ENCODE measurements at places on chromosomes 5 and 9.

- peak; percentile 82 for DNase-seq
These were observed 4.3 kb upstream of the AHRR start for GRCh38 chr5:317086-317811.

GRCh38 chr9:110886832-110887231 is 151.4 kb downstream of the LPAR1 start:
- DNase-seq: peak; percentile 79

- no peak for DNase-seq
These were observed 2.3 kb upstream of the SPATA6L start for GRCh38 chr9:4668604-4669003.

- peak; percentile 43 for DNase-seq
These were observed 15.4 kb downstream of the ARHGEF37 start for GRCh38 chr5:149596712-149597111.

- DNase-seq: no peak
These were observed 123.7 kb downstream of the EDIL3 start for GRCh38 chr5:84260939-84261338.

DNA sequence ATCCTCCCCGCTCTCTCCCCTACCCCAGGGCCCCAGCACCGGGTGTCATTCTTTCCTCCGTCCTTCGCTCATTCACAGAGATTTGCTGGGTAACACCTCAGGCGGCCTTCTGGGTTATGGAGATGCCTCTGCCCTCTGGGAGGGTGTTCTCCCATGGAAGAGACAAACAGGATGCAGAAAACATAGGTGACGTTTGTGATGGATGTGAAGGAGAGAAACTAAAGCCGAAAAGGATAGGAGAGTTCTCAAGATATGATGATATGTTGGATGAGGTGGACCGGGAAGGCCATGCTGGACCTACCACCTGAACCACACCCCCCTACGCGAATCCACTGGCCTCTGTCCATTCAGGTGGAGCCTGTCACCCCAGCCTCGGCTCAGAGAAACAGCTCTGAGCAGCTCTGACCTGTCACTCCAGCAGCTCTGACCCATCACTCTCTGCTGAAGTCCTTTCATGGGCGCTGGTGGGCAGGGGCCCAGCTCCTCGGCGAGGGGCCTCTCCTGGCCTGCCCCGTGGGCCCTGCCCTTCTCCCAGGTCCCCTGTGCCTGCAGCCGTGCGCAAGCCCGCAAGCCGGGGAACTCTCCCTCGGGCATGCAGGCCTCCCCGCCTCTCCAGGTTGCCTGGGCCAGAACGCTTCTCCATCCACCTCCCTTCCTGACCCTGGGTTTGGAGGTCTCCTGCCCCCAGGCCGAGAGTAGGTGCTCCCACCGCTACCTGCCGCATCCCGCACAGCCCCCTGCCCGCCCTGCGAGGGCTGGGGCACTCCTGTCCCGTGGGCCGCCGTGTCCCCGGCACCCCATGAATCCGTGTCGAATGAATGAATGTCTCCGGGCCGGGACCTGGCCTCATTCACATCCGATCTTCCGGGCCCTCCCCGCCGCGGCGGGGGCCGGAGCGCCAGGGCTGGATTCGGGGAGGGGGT is 717 bp upstream of the NCS1 start:
- no peak for DNase-seq

DNA sequence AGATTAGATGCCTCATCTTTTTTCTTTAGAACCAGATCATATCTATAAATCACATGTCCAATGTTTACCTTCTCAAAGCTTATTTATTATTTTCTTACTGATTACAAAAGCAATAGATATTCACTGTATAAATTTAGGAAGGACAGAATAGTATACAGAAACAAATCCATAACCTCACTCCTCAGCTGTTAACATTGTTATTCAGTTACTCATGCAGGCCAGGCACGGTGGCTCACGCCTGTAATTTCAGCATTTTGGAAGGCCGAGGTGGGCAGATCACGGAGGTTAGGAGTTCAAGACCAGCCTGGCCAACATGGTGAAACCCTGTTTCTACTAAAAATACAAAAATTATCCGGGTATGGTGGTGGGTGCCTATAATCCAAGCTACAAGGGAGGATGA is 15.3 kb downstream of the STOM start:
- no peak for DNase-seq

DNA sequence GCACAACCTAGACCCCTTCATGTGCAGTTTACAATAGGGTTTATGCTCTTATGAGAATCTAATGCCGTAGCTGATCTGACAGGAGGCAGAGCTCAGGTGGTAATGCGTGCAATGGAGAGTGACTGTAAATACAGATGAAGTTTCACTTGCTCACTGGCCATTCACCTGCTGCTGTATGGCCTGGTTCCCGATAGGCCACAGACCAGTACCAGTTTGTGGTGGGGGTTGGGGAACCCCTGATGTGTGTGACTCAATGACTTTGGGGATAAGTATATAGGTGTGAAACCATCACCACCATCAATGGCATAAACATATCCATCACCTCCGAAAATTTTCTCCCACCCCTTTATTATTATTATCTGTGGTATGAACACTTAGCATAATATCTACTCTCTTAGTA is 42.1 kb downstream of the TLR4 start:
- no peak for DNase-seq

DNA sequence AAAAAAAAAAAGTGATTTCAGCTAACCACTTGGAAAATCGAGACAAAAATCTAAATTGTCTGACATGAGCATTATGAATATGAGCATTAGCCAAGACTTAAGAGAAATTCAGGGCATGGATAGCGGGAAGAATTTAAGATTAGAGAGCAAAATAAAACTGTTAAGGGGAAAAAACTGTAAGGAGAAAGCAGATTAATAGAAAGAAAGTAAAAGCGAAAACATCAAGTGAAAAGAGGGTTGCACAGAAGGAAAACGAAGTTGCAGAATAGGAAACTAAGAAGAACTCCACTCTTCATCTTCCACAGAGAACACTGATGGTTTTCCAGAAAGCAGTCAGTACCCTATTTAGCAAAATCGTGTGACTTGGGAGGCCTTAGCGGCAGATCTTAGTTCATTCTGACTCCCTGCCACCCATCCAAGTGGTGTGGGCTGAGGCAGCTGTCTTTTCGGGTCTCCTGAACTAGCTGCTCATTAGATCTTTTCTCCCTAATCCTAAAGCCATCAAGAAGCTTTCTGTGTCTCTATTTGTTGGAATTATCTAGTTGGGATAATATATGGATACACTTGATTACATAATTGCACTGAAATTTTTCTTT is 3.7 kb downstream of the NIM1K start:
- no peak for DNase-seq

GRCh38 chr5:113022661-113023060 is 46.1 kb downstream of the DCP2 start:
- peak; percentile 66 for DNase-seq

GRCh38 chr5:178211095-178212048 is 7.0 kb downstream of the HNRNPAB start:
- DNase-seq: no peak

DNA sequence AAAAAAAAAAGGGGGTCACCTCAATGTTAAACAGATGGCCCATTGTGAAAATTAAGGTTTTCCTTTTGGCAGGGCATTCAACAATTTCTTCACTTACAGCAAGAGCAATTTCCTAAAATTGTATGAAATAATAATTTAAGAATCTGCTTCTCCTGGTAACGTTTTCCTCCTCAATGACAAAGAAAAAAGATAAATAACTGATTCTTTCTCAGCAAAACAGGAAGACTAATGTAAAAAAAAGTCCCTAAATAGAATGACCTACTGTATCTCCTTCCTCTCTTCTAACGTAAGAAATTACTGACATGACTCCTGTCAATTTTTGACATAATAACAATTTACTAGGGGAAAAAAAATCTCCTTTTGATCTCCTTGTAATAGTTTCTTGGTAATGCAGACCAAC is 25.5 kb downstream of the ABHD17B start:
- no peak for DNase-seq

DNA sequence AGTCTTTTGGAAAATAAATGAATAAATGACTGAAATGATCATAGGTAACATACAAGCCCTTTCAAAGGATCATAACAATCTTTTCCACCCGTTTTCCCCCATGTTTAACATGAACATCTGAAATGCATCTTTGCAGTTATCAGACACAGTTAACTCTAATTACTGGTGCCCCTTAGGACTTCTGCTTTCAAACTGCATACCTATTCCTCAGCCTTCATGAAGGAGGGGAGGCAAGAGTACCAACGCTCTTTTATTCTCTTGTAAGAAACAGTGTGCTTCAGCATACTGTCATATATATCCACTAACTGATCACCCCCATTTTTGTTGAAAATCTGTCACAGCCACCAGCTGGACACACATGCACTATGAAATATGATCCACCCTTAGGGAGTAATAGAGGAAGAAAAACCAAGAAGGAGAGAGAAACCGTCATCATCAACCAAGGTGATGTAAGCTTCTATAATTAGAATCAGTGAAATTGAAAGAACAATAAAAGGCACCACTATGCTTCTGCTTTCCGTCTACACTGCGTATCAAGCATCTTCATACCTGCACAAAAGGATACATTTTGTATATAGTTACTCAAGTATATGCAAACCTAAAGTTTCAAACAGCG is 98.7 kb downstream of the RAPGEF6 start:
- peak; percentile 71 for DNase-seq

DNA sequence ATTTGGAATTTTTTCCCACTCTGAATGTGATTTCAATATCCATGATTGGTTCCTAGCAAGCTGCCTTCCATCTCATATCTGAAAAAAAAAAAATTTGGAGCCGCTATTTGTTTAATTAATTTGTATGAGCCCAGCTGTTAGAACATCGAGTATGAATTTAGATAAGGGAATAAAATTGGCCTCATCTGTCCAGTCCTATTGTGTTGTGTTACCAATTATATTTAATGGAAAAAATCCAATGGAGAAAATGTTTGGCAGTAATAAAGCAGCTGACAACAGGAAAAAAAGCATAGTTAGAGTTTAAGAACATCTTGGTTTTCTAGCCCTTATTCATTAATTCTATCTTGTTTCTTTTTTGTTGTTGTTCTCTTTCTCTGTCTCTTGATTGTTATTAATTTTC is 735.6 kb upstream of the RIOK2 start:
- no peak for DNase-seq

DNA sequence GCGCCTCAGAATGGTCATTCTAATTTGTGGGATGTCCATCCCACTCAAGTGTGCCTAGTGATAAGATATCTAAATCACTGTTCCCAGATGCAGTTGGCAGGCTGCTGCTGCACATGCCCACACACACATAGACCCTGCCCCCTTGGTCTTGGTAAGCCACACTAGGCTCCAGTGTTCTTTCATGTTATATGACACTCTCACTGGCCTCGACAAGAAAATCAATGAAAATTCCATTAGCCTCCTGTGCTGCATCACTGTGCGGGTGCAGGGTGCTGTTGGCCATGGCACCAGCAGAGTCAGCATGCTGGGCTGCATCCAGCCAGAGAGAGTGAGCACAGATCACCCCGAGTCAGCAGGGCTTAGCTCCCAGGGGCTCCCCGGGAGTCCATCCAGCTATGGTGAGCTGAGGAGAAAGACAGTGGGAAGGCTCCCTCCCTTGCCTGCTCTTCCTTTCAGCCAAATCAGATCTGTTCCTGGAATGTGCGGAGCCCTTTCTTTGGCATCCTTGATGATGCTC is 59.9 kb downstream of the ABLIM3 start:
- no peak for DNase-seq

GRCh38 chr9:91939978-91940377 is 10.1 kb downstream of the ROR2 start:
- DNase-seq: no peak

GRCh38 chr5:52134013-52134650 is 653.6 kb upstream of the ITGA1 start:
- no peak for DNase-seq

GRCh38 chr5:10364186-10364689 is 10.7 kb downstream of the MARCHF6 start:
- DNase-seq: no peak

DNA sequence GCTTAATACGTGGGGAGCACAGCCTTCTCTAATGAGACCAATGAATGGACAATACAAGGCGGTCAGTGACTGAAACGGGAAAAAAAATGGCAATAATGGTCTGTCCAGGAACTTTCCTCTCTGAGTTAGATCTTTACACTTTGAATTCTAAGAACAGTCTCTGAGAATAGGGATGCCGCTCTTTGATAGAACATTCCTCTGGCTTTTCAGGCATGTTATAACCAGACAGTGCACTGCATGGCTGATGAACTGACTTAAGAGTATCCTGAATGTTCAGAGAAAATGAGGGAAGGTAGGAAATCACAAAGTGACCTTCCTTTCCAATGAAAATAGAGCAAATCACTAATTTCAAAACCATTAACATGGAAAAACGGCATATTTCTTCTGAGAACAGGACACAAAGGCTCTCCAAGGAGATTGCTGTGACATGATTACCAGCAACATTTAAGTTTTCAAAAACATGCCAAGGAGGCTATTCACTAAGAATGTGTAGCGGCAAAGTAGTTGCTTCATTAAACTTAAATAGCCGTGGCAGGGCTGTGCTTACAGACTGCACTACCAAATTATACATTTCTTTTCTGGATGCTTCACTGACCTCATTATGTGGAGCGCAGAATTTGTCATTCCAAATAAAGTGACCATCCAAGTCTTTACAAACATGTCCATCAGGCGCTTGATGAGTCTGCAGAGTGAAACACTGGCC is 105.9 kb downstream of the MARCHF3 start:
- DNase-seq: no peak

DNA sequence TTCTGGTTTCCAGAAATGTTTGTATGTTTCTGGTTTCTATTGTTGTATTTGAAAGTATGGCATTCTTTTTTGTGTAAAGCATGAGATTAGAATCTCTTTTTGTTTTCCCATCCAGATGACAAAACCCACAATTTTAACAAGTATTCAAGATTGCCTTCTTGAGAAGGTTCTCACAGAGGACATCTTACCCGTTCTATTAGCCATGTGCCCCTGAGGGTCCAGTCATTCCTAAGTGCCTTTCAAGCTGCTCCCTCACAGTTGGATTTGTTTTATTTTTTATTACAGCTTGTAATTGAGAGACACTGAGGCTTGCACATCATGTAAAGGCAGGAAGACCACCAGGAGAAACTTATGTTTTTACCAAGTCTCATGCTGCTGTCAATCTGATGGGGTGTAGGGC is 19.3 kb upstream of the LOX start:
- no peak for DNase-seq

GRCh38 chr9:106326493-106326892 is 536.5 kb upstream of the ZNF462 start:
- DNase-seq: no peak

- DNase-seq: no peak
These were observed 4.1 kb upstream of the TLE4 start for GRCh38 chr9:79567671-79568098.

DNA sequence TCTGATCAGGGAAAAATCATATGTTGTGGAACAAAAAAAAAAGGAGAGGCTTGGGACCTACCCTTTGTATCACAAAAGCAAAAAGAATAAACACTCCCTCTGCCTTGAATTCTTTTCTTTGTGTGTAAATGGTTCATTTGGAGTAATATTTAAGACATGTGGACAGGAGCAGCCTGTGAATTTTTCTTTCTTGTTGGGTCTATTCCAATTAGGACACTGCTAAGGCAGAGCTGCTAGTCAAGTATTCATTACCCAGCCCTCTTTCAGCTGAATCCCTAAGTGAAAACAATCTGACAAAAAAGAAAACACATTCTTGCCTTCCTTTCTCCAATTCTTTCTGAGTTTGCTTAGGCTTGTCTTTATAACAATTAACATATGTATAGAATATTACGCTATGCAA is 330.0 kb downstream of the EBF1 start:
- peak; percentile 82 for DNase-seq

- no peak for DNase-seq
These were observed 517.3 kb upstream of the RORB start for GRCh38 chr9:73979894-73980264.

- DNase-seq: no peak
These were observed 305.2 kb upstream of the NREP start for GRCh38 chr5:112062181-112062580.

GRCh38 chr5:112419164-112419985 is at the start of gene EPB41L4A:
TSS of gene EPB41L4A (minus strand) at chr5:112419277. CDS start at chr5:112419039, 238 bp downstream.
- DNase-seq: peak; percentile 12
